ENCODE measurements at places on chromosomes 1 and 21.

DNA sequence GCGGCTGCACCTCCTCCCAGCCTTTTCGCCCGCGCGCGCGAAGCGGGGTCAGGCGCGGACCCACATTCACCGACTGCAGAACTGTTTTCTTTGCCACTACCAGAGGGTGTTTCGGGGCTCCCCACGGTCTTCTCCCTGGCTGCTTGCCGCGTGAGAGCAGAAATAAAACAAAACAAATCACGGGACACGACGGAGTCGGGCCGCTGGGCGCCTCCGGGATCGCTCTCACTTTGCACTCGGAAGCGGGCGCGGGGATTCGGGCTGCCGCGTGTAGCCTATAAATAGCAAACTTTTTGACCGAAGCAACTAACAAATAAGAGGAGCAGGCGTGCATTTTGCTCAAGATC is 412.3 kb upstream of the ESRRG start:
- DNase-seq, result peak; percentile 78

DNA sequence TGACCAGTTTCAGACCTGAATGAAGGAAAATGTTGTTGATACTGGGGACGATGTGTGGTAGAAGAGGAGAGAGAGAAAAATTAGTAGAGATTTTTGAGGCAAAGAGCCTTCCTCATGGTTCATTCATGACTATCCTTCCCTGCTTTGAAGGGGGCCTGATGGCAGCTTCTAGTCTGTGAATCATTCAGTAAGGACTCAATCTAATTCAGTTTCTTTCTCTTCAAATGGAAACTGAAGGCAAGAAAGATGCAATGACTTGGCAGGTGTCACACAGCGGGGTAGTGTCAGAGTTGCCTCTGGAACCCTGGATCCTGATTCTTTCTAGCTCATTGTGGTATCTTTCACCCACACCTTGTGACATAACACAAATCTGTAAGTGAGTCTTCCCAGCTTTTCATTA is 14.9 kb upstream of the CD5L start:
- DNase-seq, result no peak

DNA sequence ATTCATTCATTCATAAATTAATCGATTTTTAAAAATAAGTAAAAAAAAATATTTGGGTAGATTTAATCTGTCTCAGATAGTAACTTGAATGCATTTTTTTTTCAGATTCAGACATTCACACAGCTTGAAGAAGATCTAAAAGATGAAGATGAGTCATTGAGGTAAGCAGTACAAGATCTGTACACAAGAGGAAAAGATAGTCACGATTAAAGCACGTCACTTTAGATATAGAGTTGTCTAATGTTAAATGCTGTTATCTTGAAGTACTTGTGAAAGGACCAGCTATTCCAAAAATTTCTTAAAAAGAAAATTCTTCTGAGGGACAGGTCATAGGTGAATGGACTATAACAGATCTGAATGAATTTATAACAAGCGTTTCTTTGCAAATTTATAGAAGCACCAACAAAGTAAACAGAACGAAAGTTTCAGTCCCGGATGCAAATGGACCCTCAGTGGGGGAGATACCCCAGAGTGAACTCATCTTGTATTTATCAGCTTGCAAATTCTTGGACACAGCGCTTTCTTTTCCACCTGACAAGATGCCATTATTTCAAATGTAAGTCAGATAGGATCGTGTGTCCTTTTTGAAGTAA is 31.2 kb upstream of the MORC3 start:
- DNase-seq, result no peak

DNA sequence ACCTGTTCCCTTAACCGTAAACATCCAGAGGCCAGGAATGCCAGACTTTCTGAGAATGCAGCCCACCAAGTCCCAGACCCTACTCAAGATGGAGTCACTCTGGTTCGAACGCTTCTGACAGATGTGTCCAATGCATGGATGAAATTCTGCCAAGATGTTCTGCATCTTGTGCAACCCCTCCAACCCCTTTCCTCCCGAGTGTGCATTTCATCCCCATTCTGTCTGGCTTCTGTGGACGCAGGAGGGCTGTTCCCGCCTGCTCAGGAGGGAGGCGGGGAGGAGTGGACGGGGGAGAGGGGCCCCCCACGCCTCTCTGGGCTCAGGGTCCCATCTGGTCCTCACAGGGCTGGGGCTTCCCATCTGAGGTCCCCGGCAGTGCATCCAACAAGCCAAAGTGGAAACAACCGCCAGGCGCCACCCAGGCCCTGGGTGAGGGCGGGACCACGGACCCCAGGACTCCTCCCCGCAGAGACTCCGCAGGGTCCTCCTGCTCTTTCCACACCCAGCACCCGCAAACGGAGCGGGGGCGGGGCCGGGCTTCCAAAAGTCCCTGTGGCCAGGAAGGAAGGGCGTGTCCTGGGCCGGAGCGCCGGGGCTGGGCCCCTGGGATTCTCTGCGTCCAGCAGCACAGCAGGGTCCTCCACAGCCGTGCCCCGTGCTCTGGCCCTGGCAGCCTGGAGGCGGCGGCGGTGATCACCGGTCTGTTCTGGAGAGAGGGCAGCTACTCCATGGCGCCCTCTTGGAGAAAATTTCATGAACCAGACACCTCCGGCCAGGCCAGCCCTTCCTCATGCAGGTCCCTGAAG is 27.8 kb upstream of the SUMO3 start:
- peak; percentile 87 for DNase-seq

GRCh38 chr21:27421654-27422053 is 454.8 kb upstream of the ADAMTS5 start:
- DNase-seq, result no peak

DNA sequence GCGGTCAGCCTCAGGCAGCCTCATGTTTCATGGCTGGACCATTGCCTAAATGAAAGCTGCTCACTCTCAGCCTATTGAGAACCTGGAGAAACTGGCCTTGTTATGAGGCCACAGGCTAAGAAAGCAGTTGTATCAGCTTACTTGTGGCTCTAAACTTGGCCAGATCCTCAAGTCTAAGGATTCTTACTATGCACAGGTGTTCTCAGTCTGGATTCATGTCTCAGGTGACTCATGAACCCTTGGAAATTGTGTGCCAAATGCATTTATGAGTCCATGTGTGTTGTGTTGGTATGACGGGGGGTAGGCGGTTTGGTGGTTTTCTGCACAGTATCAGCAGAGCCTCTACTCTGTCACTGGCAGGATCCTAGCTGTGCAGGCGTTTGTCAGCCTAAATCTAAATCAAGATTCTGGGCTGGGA is 90.4 kb downstream of the ROR1 start:
- DNase-seq, result no peak

DNA sequence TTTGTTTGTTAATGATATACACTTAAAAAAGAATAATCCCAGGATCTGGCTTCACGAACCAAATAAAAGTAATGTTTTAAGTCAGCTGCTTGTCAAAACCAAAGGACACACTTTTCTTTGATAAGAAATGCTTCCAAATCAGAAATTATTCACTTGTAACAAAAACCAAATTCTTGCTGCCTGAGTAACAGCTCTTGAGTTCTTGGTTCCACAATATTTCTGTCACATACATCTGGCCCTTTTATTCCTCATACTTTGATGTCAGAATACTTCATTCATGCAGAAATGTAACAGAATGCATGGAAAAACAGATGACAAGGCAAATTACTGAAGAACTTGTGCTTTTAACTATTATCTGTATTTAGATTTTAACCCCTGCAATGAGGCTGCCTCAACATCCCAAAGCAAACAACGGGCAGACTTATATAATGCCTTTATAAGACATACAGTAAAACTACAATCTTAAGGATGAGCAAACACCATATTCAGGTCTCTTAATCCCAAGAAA is 1.5 kb downstream of the VAMP4 start:
- no peak for DNase-seq

GRCh38 chr1:25468033-25468432 is 37.3 kb downstream of the MACO1 start:
- no peak for DNase-seq

- no peak for DNase-seq
These were observed 95.2 kb downstream of the SPATA46 start for GRCh38 chr1:162281426-162281825.

- DNase-seq, result no peak
These were observed 11.8 kb upstream of the PAX7 start for GRCh38 chr1:18618546-18619466.

GRCh38 chr21:45471525-45472221 is 66.7 kb downstream of the COL18A1 start:
- no peak for DNase-seq

- no peak for DNase-seq
These were observed 5.2 kb downstream of the INSRR start for GRCh38 chr1:156853761-156854160.

DNA sequence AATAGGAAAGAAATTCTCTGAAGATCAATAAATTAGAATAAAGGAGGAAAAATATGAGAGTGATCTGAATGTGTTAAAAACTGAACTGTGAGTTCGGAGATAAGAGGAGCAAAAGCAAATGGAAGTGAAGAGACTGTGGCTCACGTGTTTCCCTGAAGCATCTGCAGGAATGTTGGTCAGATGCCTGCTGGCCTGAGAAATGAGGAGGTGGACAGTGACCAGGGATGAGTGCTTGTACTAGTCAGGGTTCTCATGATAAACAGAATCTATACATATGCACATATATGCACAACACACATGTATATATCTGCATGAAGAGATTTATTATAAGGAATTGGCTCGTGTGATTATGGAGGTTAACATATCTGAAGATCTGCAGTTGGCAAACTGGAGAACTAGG is 103.4 kb upstream of the TIAM1 start:
- no peak for DNase-seq

DNA sequence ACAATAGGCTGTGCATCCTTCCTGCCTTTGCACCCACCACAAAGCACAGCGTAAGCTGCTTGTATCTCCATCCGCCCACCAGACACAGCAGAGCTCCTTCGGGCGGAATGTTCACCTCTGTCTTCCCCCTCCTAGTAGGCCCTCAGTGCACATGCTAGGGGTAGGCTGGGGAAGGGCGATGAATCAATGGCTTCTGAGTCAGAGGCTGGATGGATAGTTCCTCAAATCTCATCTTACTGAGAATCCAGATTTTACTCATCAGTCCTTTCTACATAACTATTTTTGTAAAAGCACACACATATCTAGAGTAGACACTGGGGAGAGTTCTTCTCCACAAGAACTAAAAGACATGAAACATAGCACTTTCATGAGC is 73.8 kb downstream of the BCAR3 start:
- no peak for DNase-seq

- DNase-seq, result no peak
These were observed 4.8 kb downstream of the SARS1 start for GRCh38 chr1:109218516-109218915.

GRCh38 chr1:241331328-241332036 is 25.5 kb downstream of the RGS7 start:
- DNase-seq, result no peak

DNA sequence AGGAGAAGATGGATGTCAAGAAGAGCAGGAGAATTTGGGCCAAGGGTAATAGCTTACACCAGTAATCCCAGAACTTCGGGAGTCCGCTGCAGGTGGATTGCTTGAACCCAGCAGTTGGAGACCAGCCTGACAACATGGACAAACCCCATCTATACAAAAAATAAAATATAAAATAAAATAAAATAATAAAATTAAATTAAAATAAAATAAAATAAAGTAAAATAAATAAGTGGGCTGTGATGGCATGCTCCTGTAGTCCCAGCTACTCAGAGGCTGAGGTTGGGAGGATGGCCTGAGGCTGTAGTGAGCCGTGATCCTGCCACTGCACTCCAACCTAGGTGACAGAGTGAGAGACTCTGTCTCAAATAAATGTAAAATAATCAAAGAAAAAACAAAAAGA is 1946.7 kb downstream of the MRPL39 start:
- DNase-seq, result no peak

GRCh38 chr1:222098404-222098803 is 356.5 kb upstream of the DUSP10 start:
- no peak for DNase-seq

GRCh38 chr1:99264201-99265021 is at the start of gene PLPPR4:
PLPPR4 (plus strand) TSS chr1:99264492; CDS start chr1:99264594, 102 bp downstream.
- DNase-seq, result peak; percentile 76

DNA sequence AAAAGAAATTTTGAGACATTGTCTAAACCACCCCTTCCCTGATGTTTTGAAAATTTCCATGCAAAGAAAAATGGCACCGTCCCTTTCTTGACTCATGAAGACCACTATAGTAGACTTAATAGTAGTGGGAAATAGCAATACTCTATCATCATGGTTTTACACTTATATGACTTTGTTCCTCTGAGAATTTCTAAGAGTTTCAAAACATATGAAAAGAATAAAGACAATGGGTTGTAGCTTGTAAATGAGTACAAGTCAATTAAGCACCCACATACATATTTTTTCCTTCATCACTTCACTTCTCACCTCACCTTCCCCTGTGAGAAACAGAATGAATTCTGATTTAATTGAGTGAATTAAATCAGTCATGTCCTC is 151.7 kb downstream of the LYPLAL1 start:
- no peak for DNase-seq

GRCh38 chr1:206816390-206817287 is 44.3 kb upstream of the IL10 start:
- no peak for DNase-seq

DNA sequence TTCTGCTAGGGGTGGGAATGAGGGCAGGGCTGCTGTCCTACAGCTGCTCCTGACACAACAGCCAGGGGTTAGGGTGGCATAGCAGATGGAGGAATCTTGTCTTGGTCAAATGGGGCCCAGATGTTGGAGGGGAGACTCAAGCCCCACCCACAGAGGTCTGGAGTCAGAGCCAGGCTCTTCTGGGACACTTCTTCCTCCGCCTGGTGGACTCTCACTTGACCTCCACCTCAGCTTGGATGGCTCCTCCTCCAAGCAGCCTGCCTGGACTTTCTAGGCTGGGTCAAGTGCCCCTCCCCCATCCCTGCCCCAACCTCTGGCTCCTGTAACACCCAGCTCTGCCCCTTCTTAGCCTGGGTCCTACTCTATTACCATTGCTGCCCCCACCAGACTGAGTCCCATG is 35.5 kb downstream of the EPHA2 start:
- DNase-seq, result no peak

DNA sequence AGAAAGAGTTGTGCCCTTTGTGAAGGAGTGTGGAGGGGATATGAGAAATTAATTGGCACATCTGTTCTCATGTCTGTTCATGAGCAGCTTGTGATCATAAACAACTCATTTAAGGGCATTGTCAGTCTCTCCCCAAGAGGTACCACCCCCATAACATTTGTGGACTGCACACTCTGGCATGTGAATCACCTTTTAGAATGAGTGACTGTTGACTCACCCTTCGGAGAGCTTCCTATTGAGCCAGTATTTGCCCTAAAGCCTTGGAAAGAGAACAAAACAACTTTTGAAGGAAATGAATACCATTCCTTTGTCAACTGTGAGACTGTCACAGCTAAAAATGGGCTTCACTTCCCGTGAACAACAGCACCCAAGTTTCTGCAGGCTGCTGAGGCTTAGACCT is 27.5 kb upstream of the MYSM1 start:
- no peak for DNase-seq

GRCh38 chr1:109304226-109304920 is 2.4 kb downstream of the MYBPHL start:
- DNase-seq, result no peak

DNA sequence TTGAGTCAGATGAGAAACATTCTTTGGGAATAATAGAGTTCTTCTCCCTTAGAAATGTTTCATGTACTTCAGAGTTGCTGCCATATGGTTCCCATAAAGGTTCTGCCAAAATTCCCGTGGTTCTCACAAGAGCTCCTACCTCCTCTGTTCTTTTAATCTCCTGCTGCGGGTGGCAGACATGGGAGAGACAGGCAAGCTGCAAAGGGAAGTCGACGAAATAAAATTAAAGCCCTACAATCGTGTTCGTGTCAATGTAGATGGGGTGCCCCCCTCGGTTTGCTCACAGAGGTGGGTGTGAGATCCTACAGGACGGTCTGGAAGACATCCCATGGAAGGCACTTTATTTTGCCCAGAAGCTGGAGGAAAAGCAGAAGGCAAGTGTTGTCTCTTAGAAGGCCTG is 276.0 kb downstream of the RWDD3 start:
- no peak for DNase-seq
